ENCODE measurements at places on chromosomes 12 and 14. TPM values are rescaled to one million over a fixed set of nuclear protein-coding genes. Genes with fewer than 3 reads are reported as not detected.

GRCh38 chr14:87623616-87624015 lies 369.4 kb downstream of the GALC start:
- DNase-seq = no peak

DNA sequence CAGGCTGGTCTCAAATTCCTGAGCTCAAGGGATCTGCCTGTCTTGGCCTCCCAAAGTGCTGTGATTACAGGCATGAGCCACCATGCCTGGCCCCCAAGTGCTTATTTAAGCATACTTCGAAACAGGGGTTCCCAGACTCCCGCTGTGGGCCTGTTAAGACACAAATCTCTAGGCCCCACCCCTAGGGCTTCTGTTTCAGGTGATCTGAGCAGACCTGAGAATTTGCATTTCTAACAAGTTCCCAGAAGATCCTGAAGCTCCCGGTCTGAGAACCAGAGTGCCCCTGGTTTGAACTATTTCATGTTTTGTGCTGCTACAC lies 25.0 kb downstream of the GCH1 start:
- no peak for DNase-seq

GRCh38 chr12:131121705-131122405 lies 168.1 kb downstream of the ADGRD1 start:
- DNase-seq = no peak

- DNase-seq = no peak
Measured at GRCh38 chr12:85798122-85798521, 38.1 kb downstream of the RASSF9 start.

DNA sequence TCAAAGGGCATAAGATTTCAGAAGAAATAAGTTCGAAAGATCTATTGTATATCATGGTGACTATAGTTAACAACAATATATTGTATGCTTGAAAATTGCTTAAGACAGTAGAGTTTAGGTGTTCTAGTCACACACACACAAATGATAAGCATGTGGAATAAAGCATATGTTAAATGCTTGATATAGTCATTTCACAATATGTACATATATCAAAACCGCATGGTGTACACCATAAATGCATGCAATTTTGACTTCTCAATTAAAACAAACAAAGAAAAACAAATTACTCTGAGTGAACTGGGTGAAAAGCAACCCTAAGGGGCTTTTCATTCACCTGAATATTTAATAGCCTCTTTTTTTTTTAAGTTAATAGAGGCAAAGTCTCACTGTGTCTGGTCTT lies 40.3 kb upstream of the BCAT1 start:
- no peak for DNase-seq

- DNase-seq = no peak
Measured at GRCh38 chr14:99363616-99364290, 91.8 kb upstream of the BCL11B start.

DNA sequence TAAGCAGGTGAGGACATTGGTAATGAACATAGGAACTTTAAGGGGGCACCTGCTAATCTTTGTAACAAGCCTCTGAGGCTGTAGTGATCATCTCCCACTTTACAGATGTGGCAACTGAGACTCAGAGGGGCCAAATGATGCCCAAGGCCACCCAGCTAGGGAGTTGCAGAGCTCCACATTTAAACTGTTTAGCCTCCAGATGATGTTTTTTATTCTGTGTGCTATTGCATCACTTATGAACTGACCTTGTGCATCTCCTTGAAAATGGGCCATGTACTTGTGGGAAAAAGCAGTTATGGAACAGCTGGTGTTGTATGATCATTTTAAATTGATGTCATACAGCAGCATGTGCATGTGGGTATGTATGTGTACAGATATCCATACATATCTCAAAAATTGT lies 41.4 kb downstream of the TPCN1 start:
- peak; percentile 47 for DNase-seq

DNA sequence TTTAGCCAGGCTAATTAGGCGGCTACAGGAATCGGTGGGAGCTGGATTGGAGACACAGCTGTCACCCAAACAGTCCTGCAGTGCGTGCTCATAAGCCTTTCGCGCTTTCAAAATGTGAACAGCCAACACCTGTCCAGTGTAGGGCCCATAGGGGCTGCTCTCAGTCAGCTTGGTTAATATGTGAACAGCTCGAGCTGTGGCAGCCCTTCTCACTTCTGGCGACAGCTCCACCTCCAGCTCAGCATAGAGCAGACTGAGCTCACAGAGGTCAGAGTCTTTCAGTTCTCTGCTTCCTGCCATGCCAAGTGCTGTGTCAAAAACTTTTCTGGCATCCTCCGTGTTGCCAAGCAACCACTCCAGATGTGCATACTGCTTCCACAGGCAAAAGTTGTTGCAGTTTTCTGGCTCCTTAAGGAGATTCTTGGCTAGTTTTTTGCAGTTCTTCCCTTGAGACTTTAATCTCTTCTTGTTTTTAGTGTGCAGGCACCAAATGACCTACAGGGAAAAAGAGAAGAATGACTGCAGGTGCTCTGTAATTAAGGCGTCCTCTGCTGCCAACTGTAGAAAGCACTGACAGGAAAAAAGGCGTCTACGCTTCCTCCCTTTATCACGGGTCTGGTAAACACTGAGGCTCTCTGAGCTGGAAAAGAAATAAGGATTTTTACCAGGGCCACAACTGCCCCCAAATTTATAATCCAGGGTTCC lies 32.5 kb downstream of the PSMC1 start:
- no peak for DNase-seq

- DNase-seq = no peak
Measured at GRCh38 chr14:105059035-105059924, 6.0 kb downstream of the GPR132 start.

- no peak for DNase-seq
Measured at GRCh38 chr12:89344862-89345202, 7.5 kb downstream of the DUSP6 start.

The DPY19L2 gene
- total RNA-seq = 25.9 TPM

The C14orf180 gene
- total RNA-seq = 17.1 TPM

The SLCO1A2 gene
- 0.39 TPM for total RNA-seq

The MBD6 gene
- total RNA-seq = 13.8 TPM

The ACSM4 gene
- not detected for total RNA-seq

The GALNT8 gene
- 8.1 TPM for total RNA-seq

The BIN2 gene
- not detected for total RNA-seq

The ANO2 gene
- 0.63 TPM for total RNA-seq
